NCI-H1048 (cell line): ENCODE measurements at places on chromosomes 11 and 22.

DNA sequence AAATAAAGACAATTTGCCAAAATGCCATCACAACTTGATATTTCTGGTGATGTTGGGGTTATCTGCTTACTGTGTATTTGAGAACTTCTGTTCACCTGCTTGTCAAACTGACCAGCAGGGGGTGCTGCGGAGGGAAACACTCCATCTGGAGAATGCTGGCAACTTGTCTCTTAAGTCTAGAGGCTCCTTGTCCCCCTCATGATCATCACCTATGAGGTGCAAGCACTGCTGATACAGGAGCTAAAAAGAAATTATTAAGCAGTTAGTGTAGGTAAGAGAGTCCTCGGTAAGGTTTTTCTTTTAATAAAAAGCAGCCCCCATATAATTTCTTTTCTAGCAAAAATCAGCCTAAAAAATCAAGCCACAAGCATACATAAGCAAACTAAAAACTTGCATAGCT lies 32.7 kb upstream of the GLYATL1B start:
- no peak for DNase-seq

DNA sequence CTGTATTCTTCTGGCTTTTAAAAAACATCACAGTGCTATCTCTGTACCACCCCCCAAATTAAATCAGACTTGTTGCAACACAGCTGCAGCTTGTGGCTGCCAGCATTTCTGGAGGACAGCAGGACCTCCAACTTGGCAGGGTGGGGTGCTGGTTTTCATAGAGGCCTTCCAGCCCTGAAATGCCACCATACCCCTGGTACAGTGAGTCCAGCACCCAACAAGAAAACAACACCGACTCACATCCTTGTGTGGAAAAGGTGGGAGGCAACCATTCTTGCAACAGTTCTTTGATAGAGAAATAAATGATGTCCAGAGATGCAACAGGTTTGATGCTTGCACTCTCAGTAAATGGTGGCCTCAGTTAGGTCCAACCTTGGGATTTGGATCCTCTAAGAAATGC lies 96.0 kb downstream of the ABTB2 start:
- no peak for DNase-seq

DNA sequence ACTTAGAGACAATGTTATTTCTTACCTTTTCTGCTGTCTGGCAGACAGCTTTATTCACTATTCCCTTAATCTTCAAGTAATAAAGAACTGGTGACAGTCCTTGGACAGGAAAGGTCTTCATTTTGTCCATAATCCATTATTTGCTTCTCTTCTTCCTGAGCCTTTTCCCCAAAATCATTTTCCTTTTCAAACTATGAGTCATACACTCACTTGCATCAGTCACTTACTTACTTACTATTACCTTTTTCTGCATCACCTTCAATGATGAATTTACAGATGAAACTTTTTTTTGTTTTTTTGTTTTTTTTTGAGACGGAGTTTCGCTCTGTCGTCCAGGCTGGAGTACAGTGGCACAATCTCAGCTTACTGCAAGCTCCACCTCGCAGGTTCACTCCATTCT lies 9.5 kb downstream of the METTL15 start:
- DNase-seq = no peak

GRCh38 chr11:95500466-95500865 lies 269.5 kb upstream of the SESN3 start:
- DNase-seq = no peak

DNA sequence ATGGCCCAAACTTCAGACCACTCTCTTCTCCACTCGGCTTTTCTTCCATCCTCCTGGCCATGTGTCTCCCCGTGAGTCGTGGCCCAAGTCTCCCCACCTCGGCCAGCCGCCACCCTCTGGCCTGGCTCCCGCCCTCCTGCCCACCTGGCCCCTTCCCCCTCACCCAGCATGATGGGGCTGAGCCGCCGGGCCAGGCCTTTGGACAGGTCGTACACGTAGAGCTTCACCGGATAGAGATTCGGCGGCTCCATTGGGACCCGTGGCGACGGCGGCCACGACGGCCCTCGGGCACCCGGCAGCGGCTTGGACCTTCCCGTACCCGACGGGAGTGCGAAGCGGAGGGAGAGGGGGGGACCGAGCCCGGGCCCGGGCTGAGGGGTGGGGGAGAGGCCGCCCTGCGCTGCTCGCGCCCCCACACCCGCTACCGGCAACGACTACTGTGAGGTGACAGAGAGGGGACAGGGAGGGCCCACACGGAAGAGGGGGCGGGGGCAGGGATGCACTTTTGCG lies at the start of gene DESI1:
DESI1 (minus strand) TSS at position 455 of the 510 bp plus-strand sequence; CDS start at position 251, 204 bp downstream.
- no peak for DNase-seq

DNA sequence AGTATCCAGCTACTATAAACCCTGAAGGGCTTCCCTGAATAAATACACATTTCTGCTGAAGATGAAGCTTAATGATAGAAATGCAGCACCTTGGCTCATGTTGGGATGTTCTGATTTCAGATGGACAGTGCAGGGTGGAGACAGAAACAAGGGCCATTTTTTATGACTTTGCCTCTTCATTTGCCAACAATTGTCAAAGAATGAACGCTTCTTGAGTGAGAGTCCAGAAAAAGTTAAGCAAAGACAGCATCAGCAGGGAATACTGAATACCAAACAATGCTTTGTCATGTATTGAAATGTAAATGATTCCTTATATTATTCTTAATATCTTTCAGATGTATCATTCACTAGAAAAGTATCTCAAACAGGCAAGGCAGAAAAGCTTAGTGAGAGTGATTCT lies 84.9 kb downstream of the TRPC6 start:
- no peak for DNase-seq

- no peak for DNase-seq
These were observed 99.6 kb upstream of the SPON1 start for GRCh38 chr11:13862845-13863392.

DNA sequence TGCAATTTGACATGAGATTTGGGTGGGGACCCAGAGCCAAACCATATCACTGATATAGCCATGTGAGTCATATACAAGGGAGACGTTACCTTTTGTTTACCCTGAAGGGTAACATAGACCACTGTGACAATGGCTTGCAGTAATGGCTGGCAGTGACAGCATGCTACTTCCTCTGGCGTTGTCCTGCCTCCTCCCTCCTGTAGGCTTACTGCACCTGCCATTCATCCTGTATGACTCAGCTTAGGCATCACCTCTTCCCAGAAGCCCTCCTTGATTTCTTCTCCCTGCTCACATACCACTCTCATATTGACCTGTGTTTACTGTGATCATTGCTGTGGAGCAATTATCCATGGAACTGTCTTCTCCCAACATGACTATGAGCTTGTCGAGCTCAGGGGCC lies 12.0 kb upstream of the PVALB start:
- DNase-seq = no peak

DNA sequence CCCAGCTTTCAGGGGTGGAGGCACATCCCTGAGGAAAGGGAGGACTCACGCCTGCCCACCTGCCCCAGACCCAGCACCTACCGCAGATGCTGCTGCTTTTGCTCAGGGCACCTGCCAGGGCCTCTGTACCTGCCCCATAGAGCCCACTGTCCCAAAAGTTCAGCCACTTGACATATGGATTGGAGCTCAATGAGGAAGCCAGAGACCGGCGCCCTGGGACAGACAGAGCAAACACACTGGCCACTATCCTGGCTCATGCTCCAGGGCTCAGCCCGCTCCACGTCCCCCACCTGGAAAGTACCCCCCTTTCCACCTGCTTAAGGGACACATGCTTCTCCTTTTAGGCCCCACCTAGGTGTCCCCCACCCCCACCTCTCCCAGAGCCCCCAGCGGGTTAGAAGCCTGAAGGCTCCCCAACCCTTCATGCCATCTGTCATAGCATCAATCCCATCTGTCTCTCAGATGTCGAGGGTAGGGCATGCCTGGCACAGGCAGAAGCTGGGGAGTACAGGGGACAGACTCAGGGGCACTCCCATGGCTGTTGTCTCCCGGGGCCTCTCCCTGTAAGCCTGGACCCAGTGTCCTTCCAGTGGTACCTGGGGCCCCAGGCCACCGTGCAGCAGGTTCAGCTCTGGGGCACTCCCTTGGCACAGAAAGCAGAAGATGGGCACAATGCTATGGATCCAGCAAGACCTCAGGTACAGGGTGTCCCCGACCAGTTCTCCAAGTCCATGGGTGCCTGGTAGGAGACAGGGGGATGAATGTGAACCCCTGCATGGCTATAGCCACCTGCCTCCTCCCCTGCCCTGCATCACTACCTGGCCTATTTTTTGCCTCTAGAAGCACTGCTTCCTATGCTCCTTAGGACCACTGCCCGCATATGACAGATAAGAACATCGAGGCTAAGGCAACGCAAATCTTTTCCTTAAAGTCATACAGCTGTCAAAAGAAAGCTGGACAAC lies 2.2 kb upstream of the P2RX6 start:
- DNase-seq = no peak

- DNase-seq = no peak
These were observed 12.7 kb upstream of the CD44 start for GRCh38 chr11:35126000-35126878.

DNA sequence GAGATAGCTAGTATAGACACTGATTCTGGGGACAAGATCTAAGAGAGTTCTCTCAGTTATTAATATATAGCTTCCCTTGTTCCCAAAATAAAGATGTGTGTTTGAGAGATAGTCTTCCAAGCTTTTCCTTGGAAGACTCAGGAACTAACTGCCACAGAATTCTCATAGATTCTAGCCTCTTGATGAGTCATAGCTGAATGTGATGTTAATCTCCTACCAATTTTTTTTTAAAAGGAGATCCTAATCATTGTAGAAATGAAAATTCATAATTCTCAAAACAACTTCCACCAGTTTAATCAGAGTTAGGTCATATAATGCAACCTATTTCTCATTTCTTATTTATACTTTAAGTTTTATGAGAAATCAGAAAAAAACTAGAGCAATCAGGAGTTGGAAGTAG lies 148.8 kb downstream of the JRKL start:
- DNase-seq = no peak

GRCh38 chr11:75759832-75760231 lies 8.7 kb upstream of the DGAT2 start:
- DNase-seq = no peak

- no peak for DNase-seq
These were observed 4.5 kb downstream of the CNTF start for GRCh38 chr11:58626934-58627483.

DNA sequence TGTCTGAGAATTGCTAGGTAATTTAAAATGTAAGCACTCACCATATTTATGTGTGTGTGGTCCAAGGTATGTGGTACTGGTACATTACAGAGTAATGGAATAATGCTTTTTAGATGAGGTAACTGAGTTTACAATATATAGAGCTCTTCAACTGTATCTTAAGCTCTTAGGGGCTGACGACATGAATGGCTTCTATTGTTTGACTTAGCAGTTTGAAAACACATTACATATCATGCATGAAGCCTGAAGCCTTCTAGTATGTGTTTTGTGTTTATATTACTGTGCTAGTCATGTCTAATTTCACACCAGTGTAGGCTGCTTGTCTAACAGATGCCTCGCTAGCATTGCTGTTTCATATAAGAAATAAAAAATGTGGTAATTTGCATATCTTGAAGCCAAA lies 37.2 kb downstream of the GAS2 start:
- no peak for DNase-seq

GRCh38 chr22:22865311-22866072 lies 22.1 kb upstream of the IGLL5 start:
- no peak for DNase-seq

DNA sequence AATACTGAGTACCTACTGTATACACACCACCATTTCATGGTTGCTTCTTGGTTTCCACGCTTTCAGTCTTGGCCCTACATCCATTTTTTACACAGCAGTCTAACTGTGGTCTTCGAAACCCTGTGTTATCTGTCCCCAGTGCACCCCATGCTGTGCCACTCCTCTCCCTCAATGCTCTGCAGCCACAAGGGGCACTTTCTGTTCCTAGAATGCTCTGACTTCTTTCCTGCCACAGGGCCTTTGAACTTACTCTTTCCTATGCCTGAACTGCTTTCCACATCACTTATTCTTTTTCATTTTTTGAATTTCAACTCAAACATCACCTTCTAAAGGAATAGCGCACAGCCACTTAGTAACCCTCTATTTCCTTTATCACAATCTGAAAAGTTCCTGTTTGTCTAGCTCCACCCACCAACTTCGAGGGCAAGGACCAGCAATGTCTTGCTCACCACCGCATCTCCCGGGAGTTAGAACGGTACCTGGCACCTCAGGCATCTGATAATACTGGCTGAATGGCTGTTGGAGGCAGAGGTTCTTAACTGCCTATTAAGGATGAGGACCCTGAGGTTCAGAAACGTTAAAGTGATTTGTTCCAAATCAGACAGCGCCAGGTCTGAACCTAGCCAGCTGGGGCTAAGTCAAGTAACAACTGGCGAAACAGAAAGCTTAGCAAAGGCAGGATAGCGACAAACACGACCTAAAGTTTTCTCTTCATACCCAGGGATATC lies 568 bp downstream of the ALG8 start:
- no peak for DNase-seq

GRCh38 chr11:33133761-33134160 lies 27.5 kb downstream of the CSTF3 start:
- DNase-seq = no peak

DNA sequence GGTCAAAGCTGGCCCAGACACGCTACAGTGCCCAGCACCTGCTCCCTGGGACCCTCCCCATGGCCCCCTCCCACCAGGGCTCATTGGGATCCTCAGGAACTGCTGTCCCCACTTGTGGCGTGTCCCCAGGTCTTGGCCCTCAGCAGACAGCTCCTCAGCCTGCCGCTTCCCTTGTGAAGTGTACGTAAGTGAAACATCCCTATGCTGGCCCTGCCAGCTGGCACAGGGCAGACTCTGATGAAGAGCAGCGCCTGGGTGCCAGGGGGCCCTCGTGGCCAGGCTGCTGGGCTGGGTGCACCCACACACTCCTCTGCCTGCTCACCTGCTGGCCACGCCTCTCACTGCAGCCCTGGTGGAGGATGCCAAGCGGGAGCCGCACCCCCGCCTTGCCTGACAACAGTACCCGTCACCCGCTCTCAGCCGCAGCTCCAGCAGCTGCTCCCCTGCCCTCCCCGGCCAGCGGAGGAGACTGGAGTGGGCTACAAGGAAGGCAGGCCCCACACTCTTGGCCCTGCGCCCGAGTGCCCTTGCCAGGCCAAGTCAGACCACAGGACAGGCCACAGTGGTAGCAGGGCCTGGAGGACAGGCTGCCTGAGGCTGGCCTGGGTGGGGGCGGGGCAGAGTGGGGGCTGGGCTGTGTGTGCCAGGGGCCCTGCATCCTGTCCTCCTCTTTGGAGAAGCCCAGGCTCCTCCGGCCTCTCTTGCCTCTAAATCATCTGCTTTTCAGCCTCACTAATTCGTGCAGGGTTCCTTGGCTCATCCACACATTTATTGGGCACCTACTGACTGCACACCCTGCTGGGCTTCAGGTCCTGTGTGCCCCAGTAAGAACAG lies 39.5 kb downstream of the IGF2 start:
- DNase-seq = no peak

- DNase-seq = no peak
These were observed 32.1 kb downstream of the PPIL2 start for GRCh38 chr22:21697880-21698279.

GRCh38 chr11:129580278-129580677 lies 204.6 kb downstream of the BARX2 start:
- no peak for DNase-seq
